T-helper 2 cell (primary cell): ENCODE measurements at places on chromosomes 4 and X.

DNA sequence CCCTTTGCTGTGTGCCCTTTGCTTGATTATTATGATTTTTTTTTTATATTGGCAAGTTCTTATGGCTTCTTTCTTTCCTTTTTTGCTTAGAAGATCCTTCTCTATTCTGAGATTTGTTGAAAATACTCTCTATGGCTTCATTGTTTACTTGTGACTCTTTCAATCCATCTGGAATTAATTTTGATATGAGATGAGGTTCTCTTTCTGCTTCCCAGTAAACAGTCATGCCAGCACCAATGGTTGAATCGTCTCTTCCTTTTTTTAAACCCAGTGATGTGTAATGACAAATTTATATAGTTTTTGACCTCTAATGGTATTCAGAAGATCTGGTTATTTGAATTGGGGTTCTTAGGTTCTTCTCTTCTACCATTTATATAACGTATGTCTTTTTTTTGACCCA, 121.8 kb downstream of the ARHGAP10 start:
- DNase-seq, result no peak

DNA sequence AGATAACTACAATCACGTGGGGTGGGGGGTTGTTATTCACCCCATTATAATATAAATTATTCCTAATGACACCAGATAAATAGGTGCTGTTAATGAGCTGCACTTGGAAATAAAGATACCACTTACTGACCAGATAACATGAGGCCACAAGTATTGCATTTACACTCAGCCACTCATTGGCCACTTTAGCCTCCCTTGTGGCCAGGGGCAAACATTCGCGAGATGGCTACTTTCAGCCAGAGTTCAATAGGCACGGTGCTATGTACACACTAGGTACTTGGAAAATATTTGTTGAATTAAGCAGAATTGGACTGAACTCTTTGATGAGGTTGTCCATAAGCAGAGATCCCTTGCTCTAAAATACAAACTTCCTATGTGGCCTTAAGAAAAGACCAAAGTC, 713.7 kb upstream of the TENM3 start:
- no peak for DNase-seq

- DNase-seq, result no peak
Measured at GRCh38 chr4:132893787-132894186, 255.3 kb upstream of the PCDH10 start.

- DNase-seq, result no peak
Measured at GRCh38 chrX:67636532-67636931, 92.7 kb downstream of the AR start.

DNA sequence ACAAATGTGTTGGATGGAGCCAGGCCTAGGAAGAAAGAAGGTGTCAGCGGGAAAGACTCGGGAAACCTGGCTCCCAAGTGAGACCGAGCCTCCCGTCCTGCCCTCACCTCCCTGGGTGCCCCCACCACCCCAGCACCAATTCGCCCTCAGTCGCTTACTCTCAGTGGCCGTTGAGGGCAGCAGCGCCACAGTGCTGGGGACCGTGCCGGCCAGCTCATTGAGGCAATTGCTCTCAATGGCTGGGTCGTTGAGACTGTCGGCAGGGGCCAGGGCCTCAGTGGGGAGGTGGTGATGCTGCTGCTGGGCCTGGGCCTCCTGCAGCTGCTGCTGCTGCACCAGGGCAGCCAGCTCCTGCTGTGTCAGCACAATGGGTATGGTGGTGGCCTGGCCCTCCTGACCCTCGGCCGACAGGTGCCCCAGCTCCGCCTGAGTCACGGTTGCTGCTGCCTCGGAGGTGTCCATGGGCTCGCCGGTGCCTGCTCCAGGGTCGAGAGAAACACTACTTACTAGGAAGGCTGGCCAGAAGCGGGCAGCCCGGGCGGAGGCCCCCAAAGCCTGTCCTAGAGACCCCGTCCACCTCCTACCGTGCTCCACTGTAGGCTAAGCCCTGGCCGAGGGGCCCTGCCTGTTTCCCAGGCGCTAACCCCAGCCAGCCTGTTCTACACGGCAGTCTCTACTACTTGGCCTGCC, 7.4 kb upstream of the RENBP start:
- no peak for DNase-seq

- DNase-seq, result no peak
Measured at GRCh38 chr4:121185960-121186359, 21.8 kb upstream of the TNIP3 start.

DNA sequence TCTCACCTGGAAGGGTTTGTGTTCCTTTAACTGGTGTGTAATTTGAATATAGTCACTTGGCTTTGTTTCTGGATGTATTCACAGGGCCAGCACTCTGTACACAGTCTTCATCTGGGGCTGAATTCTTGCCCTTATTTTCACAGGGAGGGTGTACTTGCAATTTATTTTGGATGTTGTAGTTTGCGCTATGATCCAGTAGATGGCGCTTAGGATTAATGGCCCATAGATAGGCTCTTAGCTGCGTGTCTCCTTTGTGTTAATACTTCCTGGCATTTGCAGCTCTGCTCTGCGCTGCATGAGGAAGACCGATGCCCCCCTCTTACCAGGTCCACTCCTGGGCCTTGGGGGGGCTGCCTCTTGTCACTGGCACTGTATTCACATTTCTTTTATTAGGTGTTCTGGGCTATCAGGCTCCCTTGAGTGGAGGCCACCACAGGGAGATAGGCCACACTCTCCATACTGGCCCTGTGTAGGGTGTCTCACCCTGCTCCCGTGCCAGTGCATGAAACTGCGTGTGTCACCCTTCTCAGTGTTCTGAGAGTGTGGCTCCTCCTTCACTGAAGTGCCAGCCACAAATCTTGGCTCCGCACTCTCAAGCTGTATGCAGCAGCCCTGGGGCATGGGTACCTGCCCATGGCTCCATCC, 562.2 kb downstream of the ZIC3 start:
- no peak for DNase-seq

DNA sequence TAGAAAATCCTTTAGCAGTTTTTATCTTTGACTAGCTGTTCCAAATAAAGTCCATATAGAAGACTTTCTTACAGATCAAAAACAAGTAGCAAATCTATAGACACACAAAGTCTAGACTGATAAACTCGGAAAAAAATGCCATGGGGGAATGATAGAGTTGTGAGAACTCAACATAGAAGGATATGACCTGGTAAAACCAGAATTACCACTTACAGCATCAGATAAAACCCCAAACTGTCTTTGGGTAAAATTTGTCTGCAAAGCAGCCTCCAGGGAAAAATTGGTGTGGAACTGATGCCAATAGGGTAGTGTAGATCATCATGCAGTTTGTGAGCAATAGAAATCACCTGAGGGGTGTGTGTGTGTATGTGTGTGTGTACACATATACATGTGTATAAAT, 579.1 kb downstream of the SPOCK3 start:
- DNase-seq, result no peak

DNA sequence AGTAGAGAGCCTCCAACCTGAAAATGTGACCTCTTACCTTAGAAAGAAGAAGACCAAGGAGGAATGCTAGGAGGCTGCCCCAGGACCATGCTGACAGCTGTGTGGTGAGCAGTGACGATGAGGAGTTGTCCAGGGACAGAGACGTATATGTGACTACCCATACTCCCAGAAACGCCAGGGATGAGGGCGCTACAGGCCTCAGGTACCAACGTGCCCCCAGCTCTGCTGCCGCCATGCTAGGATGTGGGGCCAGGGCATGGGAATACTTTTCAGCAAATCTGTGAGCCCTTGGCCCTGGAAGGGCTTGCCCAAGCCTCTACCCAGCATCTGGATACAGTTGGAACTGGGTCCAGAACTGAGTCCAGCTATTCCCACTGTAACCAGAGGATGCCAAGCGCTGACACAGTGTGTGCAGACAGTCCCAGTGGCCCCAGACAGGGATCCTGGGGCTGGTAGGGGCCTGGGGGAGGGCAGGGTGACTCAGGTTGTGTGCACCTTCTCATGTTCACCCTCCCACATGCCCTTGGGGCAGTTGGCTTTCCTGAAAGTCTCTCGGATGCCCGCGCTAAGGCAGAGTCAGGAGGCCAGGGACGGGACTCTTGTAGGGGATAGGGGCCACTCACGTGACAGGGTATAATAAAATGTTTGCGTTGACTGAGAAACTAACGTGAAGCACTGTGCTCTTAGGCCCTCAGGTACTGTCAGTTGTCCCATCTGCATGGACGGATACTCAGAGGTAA, 23.9 kb upstream of the FAM193A start:
- no peak for DNase-seq

GRCh38 chr4:125044886-125045285, 269.9 kb upstream of the FAT4 start:
- no peak for DNase-seq

GRCh38 chr4:8217246-8217511, 18.1 kb downstream of the SH3TC1 start:
- no peak for DNase-seq

DNA sequence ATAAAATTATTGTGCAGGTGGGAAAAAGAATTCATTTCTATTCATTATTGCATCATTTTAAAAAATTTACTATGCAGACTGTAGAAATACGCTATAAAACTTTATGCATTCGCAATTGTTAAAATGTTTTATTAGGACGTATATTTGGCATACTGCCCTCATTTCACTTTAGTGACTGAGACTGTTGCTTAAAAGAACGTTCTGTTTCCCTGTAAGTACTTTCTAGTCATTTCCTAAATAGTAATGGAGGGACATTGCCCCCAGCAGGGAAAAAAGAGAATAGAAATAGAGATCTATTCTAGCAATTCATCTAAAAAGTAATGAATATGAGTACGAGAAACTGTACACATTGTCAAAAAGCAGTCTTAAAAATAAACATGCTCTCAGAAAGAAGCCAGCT, 1295.8 kb upstream of the TENM3 start:
- DNase-seq, result no peak

GRCh38 chr4:96108146-96108545, 268.3 kb downstream of the PDHA2 start:
- DNase-seq, result no peak

GRCh38 chr4:113446019-113446418, 315.5 kb downstream of the CAMK2D start:
- no peak for DNase-seq

DNA sequence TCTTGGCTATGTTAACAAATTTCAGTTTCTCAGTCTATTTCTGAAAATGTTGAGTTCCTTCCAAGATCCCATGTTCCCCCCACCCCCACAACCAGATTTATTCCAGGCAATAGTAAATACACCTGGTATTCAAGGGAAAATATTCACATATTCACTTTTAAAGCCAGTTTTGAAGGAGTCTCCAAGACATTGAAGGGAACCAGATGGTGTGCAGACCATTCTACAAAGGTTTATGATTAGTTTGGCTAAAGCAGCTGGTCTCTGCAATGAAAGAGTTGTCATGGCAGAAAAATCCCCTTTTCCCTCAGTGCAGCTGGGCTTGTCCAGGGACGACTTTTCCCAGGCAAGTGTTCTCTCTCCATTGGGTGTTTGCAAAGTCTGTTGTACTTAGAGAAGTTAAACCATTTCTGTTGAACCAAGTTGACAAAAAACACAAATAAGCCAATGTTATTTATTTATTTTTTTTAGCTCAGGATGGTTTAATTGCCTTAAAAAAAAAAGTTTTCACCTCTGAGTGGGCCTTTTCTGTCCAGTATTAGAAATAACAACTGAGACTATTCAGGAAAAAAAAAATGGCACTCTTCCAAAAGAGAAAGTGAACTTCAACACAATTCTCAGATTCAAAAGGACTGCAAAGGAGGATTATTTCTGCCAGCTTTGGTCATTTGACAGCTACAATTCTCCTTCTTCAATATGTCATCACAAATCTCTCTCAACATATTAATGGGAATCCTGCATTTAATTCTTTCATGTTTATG, 410.6 kb downstream of the IL1RAPL1 start:
- no peak for DNase-seq

DNA sequence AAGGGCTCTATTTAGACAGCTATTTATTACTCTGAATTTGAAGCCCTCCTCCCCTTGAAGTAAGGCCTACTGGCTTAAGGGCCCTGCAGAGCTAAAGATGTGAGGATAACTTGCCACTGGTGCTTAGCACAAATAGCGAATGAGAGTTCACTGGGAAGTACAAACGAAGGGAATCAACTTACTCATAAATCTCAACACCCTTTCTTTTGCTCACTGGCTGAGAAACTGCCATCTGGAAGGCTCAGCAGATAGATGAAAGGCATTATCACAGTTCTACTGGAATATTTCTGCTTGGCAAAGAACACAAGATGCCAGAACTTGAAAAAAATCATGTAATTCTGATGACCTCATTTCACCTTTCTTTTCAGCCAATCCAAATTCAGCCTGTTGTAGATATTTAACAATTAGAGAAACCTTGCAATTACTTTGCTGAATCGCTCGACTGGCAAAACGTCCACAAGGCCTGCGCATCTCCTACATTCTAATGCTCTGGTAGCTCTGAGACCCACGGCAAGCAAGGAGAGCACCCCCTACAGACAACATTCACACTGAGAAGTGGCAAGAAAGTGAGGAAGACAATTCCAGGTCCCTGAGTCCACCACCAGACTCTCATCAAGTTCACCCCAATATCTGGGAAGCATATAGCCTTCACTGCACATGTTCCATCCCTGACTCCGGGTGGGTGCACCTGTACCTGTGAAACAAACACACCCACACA, 27.5 kb downstream of the TSPAN5 start:
- DNase-seq, result no peak
